ENCODE measurements at places on chromosomes 2 and 18.

GRCh38 chr2:10223471-10223870, 79.2 kb upstream of the HPCAL1 start:
- no peak for DNase-seq

GRCh38 chr2:227106845-227107759, 56.9 kb downstream of the COL4A4 start:
- DNase-seq: peak; percentile 76

DNA sequence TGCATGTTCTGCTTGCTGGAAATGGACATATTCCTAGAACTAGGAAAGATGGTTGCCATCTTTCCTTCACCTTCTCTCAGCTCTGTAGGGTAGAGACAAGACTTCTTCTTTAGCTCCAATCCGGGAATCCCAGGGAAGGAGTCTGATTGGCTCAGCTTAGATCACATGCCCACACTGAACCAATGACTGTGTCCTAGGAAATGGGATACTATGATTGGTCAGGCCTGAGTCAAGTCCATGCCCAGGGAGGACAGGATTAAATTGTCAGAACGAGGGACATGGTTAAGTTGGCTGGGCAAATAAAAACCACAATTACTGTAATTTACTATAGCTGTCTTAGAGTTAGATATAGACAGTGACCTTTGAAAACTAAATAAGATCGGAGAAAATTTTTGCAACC, 31.4 kb downstream of the SEMA4F start:
- no peak for DNase-seq

GRCh38 chr2:163551616-163552373, 184.0 kb downstream of the FIGN start:
- no peak for DNase-seq

DNA sequence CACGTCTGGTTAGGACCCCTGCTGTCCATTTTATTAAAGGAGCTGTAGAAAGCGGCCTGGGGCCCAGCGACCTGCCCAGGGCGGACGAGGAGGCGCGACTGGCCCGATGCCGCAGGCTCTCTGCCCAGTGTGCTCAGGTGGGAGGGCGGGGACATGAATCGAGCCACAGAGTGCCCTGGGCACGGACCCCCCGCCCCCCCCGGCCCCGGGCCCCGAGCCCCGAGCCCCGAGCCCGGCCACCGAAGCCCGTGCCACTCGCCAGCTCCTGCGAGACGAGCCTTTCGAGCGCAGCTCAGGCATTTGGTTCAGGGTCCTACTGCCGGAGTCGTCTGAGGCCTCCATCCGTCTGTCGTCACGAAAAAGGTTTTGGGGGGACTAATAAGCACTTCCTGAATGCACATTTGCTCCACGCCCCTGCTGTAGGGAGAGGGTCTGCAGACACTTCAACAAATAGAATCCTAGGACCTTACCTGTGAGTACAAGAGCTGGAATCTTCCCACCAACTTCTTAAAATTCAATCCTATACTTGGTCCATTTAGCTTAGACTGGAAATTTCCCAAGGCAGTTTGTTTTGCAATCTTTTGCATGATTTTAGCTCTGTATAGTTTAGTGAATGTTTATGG, 602 bp upstream of the ADAM17 start:
- DNase-seq: peak; percentile 43
